Thoracic aorta (tissue), 2 donors: ENCODE measurements at places on chromosomes 4 and X.

GRCh38 chrX:138756234-138756633, 44.7 kb upstream of the FGF13 start:
- DNase-seq = no peak

- DNase-seq = no peak
Measured at GRCh38 chr4:74014332-74014731, 15.9 kb upstream of the CXCL5 start.

GRCh38 chr4:85672959-85673358, 198.0 kb downstream of the ARHGAP24 start:
- no peak for DNase-seq

DNA sequence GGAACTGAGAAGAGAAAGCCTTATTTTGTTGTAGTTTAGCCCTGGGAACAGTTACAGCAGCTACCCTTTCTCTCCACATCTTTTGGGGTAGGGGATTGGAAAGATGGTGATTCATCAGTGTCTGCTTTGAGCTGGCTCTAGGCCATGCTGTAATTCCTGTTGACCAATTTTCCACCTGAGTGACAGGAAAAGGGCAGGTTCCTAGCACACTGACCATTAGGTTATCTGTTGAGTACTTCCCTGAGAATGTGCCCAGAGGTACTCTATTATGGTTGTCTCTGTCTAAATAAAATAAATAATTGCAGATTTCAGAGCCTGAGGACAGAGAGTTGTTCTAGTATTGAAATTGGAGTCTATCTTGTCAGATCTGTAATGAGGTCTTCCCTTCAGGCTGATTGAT, 109.0 kb downstream of the ENOX2 start:
- no peak for DNase-seq

GRCh38 chrX:15939737-15940136, 85.1 kb upstream of the AP1S2 start:
- DNase-seq = no peak

GRCh38 chr4:2962614-2963174, 512 bp downstream of the NOP14 start:
- no peak for DNase-seq

- DNase-seq = no peak
Measured at GRCh38 chr4:14783011-14783877, 219.0 kb upstream of the CPEB2 start.

DNA sequence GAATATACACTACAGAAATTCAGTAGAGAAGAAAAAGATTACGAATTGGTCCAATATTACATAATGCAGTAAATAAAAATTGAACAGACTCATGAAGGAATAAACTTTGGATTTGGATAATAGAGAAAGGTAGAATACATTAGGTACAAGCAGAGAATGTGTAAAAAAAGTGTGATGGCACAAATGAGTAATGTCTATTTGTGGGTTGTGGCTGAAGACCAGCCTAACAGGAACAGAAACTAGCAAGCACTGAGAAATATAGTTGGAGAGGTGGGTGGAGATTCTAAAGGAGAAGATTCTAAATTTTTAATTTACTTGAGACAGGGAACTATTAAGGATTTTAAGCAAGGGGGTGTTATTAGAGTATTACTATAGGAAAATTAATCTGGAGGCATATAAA, 15.2 kb upstream of the CLOCK start:
- DNase-seq = no peak

- DNase-seq = no peak
Measured at GRCh38 chr4:121041307-121042090, 30.8 kb downstream of the NDNF start.

DNA sequence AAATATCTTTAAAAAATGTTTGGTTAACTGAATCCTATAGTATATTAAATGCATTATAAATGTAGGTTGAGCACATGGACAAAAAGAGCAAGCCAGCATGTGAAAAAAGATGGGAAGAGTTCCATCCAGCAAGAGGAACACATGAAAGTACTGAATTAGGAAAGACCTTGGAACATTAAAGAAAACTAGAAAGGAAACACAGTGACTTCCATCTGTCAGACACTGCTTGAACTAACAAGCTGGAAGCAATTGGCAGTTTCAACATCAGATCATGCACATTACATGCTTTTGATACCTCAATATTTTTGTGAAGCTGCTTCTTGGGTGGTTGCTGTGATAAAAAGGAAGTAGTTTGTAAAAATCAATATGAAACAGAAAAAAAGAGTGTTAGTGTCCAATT, 626.8 kb upstream of the GNPDA2 start:
- no peak for DNase-seq

GRCh38 chrX:98057176-98057575, 1173.5 kb downstream of the RPA4 start:
- no peak for DNase-seq

DNA sequence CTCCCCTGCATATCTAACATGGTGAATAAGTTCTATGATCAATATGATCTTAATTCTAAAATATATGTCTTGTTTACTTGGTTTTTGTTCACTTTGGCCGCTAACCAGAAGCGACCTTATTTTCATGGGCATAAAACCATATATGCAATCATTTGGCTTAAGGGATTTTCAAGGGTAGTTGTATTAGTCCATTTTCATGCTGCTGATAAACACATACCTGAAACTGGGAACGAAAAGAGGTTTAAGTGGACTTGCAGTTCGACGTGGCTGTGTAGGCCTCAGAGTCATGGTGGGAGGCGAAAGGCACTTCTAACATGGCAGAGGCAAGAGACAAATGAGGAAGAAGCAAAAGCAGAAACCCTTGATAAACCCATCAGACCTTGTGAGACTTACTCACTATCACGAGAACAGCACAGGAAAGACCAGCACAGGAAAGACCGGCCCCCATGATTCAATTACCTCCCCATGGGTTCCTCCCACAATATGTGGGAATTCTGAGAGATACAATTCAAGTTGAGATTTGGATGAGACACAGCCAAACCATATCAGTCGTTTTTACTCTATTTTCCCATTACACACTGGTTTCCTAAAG, 114.3 kb upstream of the CPEB2 start:
- DNase-seq = no peak

GRCh38 chr4:3674479-3674851, 91.7 kb upstream of the ADRA2C start:
- DNase-seq = no peak

- DNase-seq = no peak
Measured at GRCh38 chr4:102560571-102561341, 59.6 kb downstream of the NFKB1 start.

GRCh38 chrX:15881381-15881897, 26.8 kb upstream of the AP1S2 start:
- no peak for DNase-seq

DNA sequence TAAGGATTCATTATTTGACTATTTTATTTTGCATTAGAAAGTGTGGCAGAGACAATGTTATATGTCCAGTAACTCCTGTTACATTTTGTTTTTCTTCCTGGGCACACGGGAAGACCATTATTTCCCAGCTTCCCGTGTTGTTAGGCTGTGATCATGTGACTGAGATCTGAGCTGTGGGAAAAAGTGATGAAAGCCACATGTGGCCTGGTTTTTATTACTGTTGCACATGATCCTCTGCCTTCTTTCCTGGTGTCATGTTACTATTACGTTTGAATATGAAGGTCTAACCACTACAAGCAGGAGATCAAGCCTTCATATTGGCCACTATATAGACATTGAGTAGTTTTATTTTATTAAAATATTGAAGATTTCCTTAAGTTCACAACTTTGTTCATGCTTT, 28.2 kb upstream of the MID1 start:
- DNase-seq = no peak

- no peak for DNase-seq
Measured at GRCh38 chr4:161892951-161893350, 270.8 kb downstream of the FSTL5 start.

DNA sequence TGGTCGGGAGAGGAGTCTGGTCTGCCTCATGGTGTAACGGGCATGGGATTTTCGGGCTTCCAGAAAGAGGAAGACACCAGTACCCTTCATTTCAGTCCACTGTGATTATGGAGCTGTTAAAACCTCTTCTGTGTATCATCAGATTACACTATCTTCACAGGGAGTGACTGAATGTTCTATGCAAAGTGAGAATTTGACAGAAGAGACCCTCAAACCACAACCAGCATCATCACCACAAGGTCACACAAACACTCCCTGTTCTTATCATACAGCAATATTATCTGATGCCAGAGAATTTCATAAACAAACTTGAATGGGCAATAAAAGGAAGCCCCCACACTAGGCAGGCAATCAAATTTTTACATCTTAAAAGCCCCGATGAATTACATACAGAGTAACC, 164.2 kb downstream of the PDGFRA start:
- no peak for DNase-seq

DNA sequence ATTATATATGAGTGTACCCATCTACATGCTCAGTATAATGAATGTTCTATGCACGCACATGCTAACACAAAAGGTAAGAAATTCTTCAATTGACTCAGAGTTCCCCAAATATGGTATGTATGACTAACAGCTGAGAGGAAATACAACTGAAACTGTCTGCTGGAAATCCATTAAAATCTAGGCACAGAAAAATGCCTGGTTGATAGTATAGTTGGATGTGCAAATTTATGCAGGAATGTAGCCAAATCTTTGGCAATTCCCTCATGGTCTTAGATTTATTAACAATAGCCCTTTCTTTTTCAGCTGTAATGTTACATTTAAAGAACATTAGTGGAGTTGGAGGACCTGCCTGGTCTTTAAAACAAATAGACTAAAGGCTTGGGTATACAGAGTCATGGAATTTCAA, 5.5 kb downstream of the CAMK2D start:
- no peak for DNase-seq

DNA sequence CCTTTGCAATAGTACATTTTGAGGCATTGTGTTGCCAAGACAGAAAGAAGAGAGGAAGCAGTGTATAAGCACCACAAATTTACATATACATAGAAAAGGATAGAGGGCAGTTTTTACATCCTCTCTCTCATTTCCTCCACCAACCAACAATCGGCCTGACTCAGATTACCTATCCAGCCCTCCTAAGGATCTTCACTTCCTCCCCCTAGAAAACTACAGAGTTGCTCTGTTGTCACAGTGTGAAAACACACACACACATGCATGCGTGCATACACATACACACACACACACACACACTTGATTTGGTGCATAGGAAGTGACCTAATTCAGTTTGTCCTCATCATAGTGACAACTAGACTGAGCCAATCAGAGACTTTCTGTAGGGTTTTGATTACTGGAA, 98.8 kb upstream of the SPRY1 start:
- DNase-seq = no peak

DNA sequence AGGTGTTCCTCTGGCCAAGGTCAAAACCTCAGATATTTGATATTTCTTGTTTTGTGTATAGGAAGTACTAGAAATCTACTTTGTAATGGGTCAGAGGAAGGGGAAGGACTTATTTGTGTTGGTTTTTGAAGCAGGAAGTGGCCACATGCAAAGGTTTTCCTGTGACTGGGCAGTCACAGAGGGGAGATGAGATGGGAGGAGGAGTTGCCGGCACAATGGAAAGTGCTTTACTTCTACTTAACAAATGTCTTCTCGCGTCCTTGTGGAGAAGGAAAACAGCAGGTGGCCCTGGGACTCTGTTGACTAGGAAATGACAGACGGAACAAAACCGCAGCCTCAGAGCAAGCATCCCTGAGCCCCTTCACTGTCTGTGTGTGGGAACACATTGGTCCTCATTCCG, 46.6 kb downstream of the SHROOM2 start:
- no peak for DNase-seq

- no peak for DNase-seq
Measured at GRCh38 chrX:120358737-120359456, 3.0 kb upstream of the ATP1B4 start.

DNA sequence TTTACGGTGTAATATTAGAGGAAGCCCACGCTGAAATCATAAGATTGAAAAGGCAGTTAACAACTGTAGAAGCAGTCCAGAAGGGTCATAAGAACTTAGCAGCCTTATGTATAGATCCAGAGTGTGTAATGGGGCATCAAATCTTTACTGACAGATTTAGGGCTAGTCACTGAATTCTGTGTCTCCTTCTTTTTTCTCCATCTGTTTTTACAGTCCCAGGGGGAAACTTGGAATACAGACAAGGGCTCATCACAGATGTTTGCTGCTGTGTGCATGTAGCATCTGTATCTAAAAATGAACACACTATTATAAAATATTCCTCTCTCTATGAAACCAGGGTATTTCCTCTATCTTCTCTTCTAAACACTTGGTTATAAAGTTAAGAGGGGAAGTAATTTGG, 43.9 kb downstream of the CYSLTR1 start:
- DNase-seq = no peak

GRCh38 chrX:48924270-48924669, 5.4 kb upstream of the PIM2 start:
- DNase-seq = no peak

DNA sequence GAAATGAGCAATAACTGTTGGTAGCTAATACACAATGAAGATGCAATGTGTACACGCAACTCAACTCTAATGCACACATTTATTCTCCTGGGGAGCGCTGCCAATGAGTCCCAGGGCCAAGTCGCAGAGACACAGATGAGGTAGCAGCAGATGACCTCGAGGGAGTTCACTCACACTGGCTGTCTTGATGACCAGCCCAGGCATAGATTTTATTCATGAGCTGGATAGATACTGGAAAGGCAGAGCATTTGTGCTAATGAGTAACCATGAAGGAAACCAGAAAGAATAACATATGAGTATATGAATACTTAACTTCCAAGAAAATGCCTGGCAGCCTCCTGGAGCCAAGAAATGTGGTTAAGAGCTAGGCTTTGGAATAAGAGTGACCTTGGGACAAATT, 42.3 kb downstream of the RASL11B start:
- no peak for DNase-seq

- no peak for DNase-seq
Measured at GRCh38 chr4:24924309-24924781, 11.5 kb upstream of the CCDC149 start.

DNA sequence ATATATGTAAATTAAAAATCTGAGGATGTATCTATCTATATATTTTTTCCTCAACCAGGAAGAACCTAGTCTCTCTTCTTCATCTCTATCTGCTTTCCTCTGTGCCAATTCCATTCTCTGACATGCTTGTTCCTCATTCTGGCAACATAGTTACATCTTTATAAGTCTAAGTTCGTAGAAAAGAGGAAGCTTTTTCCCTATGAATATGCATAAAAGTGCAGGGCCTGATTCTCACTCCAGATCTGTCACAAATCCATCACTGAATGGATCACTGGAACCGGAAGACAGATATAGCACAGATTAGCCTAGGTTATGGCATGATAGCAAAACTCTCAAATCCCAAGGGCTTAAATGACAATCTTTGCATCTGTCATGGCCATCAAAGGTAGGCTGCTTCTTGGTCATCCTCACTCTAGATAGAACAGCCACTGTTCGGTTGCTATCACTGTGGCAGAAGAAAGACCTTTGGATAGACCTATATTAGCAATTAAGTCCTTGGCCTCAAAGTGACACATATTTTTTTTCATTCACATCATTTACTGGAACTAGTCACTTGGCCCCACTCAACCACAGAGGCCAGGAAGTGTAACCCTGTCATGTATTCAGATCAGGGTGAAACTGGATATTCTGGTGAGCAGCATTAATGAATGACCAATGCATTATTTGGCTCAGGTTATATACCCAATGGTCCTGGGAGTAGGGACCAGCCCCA, 22.2 kb downstream of the DTHD1 start:
- no peak for DNase-seq

- no peak for DNase-seq
Measured at GRCh38 chr4:1373892-1374705, 27.1 kb downstream of the UVSSA start.
